Nephron progenitor cell (in vitro differentiated cells): ENCODE measurements at places on chromosomes 4 and X.

GRCh38 chr4:159414305-159414704 is 311.4 kb downstream of the RAPGEF2 start:
- DNase-seq = no peak

DNA sequence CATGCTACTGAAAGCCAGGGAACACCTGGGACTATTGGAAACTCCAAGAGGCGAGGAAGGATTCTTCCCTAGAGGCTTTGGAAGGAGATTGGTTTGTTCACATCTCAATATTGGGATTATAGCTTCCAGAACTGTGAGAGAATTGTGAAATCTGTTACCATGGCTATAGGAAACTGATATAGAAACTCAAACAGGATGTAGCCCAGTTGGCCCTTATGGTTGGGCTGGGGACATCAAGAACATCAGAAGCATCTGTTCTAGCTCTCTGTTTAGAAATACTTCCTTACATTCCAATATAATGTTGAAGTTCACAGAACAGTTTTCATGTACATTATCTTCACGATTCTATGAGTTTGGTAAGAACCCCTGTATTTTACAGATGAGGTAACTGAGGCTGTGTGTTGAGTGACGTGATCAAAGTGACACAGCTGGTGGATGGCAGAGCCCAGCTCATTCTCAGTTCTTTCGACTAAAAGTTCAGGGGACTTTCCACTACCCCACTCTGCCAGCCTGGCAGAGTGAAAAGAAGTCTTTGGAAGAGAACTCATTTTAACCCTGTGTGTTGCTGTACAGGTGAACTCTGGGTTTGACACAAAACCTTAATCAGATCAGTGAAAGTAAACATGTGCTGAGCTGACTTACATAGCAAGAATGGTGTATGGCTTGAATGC is 183.0 kb downstream of the GBA3 start:
- no peak for DNase-seq

DNA sequence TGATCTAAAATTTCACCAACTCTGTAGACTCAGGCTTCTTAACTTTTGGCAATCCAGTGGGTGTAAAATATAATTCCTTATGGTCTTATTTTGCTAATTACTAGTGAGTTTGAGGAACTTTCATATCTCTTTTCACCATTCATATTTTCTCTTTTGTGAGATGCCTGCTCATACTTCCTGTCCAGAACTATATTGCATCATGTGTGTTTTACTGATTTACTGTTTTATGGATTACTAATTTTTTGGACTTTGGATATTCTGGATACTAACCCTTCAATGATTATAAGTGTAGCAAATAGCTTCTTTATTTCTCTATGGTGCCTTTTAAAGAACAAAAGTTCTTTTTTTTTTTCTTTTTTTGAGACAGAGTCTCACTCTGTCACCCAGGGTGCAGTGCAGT is 20.6 kb downstream of the GSX2 start:
- DNase-seq = no peak

DNA sequence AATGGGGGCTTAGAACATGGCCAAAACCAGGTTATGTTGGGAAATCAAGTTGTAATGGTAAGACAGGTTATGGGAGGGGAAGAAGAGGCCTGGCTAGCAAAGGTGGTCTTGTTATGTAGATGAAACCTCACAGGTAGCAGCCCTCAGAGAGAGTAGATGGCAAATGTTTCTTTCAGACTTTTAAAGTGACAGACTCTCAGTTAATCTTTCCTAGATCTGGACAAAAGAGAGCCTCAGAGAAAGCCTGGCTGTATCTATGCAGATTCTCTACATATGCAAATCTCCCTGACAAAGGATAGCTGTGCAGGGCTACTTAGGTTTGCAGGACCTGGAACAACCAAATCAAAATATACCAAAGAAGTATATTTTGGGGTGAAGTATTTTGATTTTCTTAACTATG is 284.1 kb upstream of the AMOT start:
- no peak for DNase-seq

DNA sequence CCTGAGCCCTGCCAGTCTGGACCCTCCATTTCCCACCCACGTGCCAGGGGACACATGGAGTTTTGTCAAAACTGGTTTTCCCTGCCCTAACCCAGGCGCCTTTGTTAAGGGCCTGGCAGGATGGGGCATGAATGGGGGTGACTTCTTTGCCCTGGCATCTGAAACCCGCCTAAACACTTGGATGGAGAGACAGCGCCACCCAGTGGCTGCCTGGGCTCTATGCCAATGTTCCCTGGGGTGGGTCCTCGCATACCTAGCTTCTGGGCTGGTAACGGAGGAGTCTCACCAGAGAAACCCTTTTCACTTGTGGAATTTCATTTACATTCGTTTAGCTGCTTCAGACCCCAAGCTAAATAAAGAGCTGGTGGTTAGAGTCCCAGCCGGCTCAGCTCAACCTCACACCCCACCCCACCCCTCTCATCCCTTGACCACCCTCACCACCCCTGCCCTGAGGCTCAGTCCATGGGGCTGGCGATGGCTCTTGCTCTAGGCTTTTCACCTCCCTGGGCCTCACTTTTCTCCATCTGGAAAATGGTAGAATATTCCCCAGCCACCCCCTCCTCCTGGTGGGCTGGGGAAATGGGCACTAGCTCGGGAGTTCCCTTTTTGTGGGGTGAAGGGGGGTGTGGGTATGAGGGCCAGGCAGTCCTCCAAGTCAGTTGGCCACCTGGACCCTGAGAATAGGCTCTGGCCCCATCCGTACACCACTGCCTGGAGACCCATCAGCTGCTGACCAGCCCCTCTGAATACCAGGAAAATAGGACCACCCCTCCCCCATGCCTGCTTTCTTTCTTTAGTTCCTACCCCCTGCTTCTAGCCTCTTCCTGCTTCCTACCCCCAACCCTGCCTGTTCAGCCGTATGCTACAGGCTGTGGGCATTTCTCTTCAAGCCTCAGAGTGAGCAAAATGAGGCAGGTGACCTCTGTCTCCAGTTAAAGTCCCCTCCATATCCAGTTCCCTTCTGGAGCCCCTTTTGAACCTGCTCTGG is 57.1 kb upstream of the PJA1 start:
- peak; percentile 82 for DNase-seq

DNA sequence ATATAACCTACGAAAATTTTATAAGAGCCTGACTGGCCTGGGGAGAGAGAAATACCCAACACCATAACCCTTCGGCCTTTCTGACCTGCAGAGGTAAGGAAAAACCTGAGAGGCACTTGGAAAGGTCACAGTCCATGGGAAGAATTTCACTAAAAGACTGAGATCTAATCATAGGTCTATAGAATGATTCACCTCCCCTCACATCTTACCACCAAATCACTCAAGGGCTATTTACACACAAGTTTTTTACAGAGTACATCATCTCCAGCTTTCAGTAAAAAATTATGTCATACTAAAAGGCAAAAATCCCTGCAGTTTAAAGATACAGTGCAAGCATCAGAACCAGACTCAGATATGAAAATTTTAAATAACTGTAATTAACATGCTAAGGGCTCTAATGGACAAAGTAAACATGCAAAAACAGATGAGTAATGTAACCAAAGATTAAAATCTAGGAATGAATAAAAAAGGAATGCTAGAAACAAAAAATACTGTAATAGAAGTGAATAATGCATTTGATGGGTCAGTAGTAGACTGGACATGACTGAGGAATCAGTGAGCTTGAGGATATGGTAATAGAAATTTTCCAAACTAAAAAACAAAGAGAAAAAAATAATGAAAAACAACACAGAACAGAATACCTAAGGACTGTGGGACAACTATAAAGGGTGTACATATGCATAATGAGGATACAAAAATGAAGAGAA is 32.1 kb upstream of the SLC16A2 start:
- no peak for DNase-seq

DNA sequence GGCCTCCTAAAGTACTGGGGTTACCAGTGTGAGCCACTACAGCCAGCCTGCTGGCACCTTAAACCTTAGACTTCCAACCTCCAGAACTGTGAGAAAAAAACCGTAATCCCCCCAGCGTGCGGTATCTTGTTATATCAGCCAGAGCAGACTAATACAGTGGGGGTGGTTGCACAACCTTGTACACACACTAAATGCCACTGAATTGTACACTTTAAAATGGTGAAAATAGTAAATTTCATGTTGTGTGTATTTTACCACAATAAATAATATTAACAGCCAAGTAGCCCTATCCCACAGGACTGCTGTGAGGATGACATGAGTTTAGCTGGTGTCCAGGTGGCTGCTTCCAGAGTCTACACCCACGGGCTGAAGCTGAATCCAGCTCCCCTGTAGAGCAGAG is 38.8 kb downstream of the ZBTB49 start:
- DNase-seq = no peak

DNA sequence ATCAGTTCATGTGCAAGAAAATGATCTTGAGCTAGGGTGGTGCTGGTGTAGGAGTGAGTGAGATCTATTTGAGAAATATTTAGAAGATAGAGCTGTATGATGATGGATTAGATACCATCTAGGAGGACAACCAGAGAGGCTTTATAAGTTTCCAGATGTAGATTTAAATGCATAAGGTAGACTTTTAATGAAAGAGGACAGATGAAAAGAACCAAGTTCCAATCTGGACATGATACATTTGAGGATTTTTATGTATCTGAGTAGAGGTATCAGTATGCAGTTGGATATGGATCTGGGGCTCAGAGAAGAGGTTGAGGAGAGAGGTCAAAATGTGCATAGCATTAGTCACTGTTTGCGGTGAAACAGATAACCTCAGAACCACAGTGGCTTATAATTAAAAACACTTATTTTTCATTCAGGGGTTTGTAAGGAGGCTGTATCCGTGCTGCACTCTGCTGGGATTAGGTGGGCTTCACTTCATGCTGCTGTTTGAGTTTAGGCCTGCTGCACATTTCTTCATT is 348.7 kb downstream of the BMPR1B start:
- no peak for DNase-seq

- no peak for DNase-seq
Observed at GRCh38 chr4:75717408-75717807, 7.0 kb upstream of the USO1 start.

DNA sequence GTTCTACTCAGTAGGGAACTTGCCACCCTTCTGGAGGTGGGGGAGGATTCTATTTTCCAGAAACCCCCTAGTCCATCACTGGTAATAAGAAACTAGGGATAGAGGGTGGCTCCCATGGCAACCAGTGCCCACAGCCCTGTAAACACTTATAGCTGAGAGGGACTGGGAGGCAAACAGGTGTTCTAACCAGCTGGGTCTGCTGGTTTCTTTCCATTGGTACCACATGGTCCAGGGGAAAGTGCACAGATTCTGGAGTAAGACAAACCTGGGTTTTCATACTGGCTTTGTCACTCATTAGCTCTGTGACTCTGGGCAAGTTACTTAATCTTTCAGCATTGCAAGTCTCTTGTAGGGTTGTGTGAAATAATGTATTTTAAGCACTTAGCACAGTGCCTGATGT is 26.9 kb downstream of the IGSF1 start:
- DNase-seq = no peak

- DNase-seq = no peak
Observed at GRCh38 chrX:18883961-18884765, 99.8 kb downstream of the PHKA2 start.

- no peak for DNase-seq
Observed at GRCh38 chr4:145743641-145744040, 63.7 kb downstream of the C4orf51 start.

GRCh38 chr4:182105416-182105815 is 137.8 kb upstream of the TENM3 start:
- no peak for DNase-seq

GRCh38 chr4:53916431-53916889 is 147.9 kb downstream of the CHIC2 start:
- DNase-seq = no peak

- peak; percentile 8 for DNase-seq
Observed at GRCh38 chr4:145618210-145618931, 814 bp upstream of the MMAA start.

DNA sequence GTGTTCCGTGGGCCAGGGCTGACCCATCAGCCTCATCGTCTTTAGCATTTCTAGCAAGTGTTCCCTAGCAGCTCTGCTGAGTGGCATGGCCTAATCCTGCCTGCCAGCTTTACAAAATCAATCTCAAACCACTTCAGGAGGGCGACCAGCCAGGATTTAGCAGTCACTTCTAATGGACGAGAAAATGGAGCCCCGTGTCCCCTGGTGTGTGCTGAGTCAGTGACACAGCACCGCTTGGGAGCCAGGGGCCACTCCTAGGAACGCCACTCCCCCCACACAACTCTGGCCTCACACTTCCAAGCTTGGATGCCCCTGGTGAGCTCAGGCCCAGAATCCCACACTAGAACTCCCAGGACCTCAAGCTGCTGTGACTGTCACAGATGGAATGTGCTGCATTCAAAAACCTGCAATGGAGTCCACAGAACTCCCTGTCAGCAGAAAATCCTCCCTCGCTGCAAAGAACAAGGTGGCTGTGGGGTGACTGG is 311.2 kb upstream of the GATB start:
- DNase-seq = no peak

DNA sequence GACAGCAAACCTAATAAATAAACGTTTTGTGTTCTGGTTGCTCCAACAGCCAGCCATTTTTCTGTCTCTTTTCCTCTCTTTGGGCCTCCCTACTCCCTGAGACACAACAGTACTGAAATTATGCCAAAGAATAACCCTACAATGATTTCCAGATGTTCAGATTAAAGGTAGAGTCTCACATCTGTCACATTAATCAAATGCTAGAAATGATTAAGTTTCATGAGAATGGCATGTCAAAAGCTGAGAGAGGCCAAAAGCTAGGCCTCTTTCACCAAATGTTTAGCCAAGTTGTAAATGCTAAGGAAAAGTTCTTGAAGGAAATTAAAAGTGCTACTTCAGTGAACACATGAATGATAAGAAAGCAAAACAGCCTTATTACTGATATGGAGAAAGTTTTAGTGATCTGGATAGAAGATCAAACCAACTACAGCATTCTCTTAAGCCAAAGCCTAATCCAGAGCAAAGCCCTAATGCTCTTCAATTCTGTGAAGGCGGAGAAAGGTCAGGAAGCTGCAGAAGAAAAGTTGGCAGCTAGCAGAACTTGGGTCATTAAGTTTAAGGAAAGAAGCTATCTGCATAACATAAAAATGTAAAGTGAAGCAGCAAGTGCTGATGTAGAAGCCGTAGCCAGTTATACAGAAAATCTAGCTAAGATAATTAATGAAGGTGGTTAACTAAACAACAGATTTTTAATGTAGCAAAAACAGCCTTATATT is 182.1 kb upstream of the NUDT6 start:
- no peak for DNase-seq

- no peak for DNase-seq
Observed at GRCh38 chrX:29376584-29376983, 789.3 kb downstream of the IL1RAPL1 start.
